ENCODE measurements at places on chromosomes 3 and 15.

DNA sequence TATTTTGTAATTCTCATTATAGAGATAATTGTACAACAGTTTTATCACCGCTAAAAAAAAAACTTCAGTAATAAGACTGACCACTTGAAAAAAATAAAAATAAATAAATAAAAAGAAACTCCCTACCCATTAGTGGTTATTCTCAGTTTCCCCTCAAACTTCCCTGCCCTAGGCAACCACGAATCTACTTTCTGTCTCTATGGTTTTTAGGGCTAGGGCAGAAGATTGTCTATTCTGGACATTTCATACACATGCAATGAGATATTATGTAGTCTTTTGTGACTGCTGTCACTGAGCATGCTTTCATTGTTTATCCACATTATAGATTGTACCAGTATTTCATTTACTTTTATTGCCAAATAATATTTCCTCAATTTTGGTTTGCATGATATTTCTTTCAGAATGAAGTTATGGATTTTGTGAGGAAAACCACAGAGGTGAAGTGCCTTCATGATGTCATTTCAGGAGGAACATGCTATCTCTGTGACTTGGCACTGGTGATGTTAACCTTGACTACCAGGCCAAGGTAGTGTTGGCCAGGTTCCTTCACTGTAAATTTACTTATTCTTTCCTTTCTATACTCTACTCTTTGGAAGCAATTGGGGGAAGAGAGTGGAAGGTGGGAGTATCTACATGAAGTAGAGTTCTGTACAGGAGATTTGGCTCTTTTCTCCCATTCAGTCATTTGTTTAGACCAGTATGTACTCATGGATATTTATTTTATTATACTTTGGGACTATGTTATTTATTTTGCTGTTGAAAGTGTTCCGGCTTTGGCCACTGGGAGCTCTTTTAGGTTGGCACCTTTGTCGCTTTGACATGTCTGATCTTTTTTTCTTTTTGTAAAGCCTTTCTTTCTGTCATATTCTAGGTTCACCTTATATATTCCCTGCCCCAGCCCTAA is 86.3 kb downstream of the GMPS start:
- no peak for DNase-seq

- DNase-seq: no peak
Observed at GRCh38 chr3:37628711-37629301, 232.9 kb upstream of the CTDSPL start.

GRCh38 chr15:26729030-26729429 is 43.8 kb downstream of the GABRB3 start:
- DNase-seq: no peak

DNA sequence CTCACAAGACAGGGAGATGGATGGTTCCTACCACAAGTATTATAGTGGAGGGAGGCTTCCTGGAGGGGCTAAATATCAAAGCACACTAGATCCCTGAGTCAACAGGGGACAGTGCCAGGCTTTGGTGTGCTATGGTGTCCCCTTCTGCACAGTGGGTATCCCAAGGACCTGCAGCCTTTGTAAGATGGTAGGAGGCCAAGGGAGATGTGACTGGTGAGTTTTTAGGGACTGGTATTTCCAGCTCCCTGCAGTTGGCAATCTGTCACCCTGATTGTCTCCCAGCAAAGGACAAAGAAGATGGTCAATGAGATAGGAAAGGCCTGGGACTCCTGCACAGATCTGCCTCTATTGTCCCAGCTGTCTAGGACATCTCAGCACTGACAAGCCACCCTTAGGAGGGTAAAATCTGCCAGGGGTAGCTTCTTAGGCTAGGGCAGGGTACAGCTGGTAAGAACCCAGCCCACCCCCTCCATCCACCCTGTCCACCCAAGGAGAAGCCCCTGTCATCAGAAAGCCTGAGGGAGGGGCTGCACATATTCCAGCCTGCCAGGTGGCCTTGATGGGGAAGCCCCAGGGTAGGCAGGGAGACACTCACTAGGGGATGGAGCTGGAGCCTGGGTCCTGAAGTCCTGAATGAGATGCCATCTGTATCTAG is 631 bp downstream of the CYP1A1 start:
- no peak for DNase-seq

DNA sequence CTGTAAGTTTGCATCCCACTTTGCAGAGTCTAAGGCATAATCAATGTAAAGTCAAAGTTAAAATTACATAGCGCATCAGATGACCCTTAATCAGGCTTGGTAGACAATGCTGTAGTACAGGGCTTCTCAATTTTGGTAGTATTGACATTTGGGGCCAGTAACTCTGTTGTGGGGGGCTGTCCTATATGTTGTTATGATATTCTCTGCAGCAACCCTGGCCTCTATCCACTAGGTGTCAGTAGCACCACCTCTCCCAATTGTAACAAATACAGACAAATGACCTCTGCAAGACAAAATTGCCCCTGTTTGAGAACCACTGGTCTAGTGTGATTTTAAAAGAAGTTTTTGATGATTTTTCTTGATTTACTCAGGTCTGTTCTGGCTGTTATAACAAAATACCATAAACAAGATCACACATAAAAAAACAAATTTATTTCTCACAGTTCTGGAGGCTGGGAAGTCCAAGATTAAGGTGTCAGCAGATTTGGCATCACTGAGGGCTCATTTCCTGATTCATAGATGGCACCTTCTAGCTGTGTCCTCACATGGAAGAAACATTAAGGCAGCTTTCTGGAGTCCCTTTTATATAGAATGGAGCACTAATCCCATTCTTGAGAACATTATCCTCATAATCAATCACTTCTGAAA is 37.6 kb upstream of the SLC9A9 start:
- DNase-seq: no peak

GRCh38 chr15:96042734-96043224 is 287.7 kb upstream of the NR2F2 start:
- no peak for DNase-seq

DNA sequence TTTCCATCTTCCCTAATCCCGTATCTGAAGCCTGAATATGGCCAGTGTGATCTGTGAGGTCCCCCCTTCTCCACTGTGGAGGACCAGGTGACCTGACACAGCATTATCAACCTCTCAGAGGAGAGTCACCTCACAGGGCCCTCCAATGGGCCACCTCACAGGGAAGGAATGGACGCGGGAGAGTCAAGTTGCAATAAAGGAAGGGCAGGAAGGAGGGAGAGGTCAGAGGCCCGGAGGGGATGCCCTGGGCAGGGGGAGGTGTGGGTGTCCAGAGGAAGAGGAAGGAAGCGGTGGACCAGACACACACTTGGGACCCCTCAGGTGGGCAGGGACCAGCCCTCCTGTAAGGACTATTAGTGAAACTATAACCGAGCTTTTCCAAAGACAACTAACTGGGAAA is 14.6 kb upstream of the LRRC15 start:
- DNase-seq: no peak

DNA sequence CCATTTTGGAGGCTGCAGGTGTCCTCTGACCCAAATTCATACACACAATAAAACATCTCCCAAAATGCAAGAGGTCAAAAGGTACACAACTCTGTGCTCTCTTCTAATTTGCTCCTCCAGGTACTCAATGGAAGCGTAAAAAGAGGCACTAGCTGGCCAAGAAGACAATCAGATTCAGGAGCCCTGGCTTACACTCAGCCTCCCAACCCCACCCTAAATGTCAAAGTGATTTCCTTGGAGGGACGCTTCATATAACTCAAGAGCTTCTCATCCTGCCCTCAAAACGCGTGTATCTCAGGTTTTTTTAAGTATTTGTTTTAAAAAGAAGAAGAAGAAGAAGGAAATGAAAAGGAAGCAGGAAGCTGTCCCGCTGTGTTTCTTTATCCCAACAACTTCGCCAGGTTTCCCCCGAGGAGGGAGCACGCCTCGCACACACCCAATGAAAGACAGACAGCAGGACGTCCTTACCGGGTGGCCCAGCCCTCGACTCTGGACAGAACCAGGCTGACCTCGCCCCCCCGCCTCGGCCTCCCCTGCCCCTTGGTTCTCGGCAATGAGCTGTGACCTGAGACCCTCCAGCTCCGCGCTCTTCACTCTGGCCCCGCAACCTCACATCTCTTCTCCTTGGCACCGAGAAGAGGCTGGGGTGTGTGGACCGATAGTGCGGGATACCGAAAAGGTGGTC is 620.7 kb upstream of the ZNF385D start:
- DNase-seq: no peak

DNA sequence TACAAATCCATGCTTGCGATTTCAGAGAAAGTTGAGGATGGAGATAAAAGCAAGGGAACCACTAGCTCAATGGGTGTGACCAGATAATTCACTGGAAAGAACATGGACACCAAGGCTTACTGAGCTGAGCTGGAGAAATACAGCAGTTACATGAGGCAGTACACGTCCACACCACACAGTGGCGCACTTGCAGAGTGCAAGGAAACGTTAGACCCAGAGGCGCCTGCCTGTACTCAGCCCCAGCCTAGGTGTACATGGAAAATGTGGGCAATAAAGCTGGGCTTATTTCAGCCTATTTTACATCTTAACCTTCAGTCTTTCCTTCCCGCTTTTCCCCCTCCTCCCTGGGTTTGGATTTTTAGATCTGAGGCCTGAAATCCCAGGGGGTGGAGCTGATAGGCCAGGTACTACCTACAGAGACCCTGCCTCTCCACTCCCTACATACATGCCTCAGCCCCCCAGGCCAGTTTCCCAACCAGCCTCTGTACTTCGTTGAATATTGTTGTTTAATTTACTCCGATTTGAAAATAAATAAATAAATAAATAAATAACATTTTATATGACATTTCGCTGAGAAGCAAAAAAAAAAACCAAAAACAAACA is 60.1 kb downstream of the PCOLCE2 start:
- DNase-seq: peak; percentile 38

- no peak for DNase-seq
Observed at GRCh38 chr3:16927485-16927884, 42.7 kb downstream of the PLCL2 start.

- no peak for DNase-seq
Observed at GRCh38 chr3:138241676-138242075, 54.6 kb downstream of the ARMC8 start.

- no peak for DNase-seq
Observed at GRCh38 chr3:12999147-13000140, 73.8 kb downstream of the IQSEC1 start.
